ENCODE measurements at places on chromosomes 11 and 22. TPM values are rescaled to one million over a fixed set of nuclear protein-coding genes. Genes with fewer than 3 reads are reported as not detected.

Gene WBP2NL
- total RNA-seq = 1.3 TPM

Gene SPDYC
- total RNA-seq = not detected

Gene SLC5A1
- not detected for total RNA-seq

Gene HSPB2
- total RNA-seq = not detected

Gene ZNF74
- 13.2 TPM for total RNA-seq

Gene LBHD1
- total RNA-seq = 21.4 TPM

GRCh38 chr11:117064275-117064674 lies 34.0 kb downstream of the SIK3 start:
- H3K27me3 ChIP-seq = no peaks in the 10 kb centered on the region
- no peak overlapping the region for H3K4me3 ChIP-seq
- H3K36me3 ChIP-seq = peaks cover 2% of the 10 kb centered on the region
- no peak for DNase-seq
- peaks cover 49% of the 10 kb centered on the region for H3K4me1 ChIP-seq
- peak overlapping the region; percentile 36 for H3K27ac ChIP-seq

DNA sequence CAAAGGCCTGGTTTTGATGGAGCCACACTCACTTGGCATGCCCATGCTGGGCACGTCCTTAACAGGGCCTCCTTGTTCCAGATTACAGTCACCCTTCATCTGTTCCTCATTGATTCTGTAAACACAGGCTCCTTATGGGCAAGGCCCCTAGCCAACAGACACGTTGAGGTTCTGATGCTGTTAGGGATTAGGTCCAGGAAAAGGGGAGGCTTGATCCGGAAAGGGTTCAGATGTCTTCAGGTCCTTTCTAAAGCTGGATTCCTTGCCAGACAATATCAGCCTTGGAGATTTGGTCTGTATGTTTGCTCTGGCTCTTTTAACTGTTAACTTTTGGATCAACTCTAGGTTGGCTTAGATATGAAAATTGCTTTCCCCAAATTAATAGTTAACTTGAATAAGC lies 46.9 kb upstream of the PRSS23 start:
- H3K36me3 ChIP-seq = no peaks in the 10 kb centered on the region
- H3K27me3 ChIP-seq = peaks cover 6% of the 10 kb centered on the region
- no peak overlapping the region for H3K4me3 ChIP-seq
- H3K4me1 ChIP-seq = no peaks in the 10 kb centered on the region

DNA sequence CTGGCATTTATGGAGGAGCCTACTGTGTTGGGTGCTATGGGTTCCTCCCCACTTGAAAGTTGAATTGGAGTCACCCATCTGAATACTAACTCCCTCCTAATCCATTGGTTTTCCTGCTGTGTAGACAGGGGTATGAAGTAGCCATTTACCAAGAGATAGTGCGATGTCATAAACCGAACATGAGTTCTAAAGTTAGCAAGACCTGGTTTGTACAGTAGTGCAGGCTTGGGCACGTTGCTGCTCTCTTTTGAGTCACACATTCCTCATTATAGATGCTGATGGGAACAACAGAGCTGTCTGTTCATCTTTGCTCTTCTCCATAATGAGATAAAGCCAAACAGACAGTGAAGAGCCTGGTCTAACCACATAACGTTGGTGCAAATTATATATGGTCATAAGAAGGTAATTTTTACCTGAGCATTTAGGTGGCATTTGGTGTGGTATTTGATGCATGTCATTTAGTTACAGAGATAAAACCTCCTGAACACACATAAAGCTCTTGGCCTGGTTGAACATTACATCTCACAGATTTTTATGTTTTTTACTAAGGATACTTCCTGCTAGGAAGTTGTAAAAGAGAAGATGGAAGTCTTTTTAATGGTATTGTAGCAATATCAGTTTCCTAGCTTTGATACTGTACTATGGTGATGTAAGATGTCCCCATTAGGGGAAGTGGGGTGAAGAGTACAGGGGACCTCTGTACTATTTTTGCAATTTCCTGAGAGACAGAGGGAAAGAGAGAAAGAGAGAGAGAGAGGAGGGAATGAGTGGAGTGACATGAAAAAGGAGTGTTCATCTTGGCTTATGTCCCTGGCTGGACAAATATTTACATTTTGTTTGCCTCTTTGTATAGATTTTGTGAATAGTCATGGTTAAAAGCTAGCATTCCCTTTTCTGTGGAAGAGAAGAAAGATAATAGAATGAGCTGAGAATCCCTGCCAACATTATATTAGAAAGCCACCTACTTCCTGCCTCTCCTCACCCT lies 27.9 kb downstream of the GRAP2 start:
- no peak overlapping the region for H3K4me3 ChIP-seq
- no peak for DNase-seq
- no peaks in the 10 kb centered on the region for H3K27me3 ChIP-seq
- H3K36me3 ChIP-seq = peaks cover 33% of the 10 kb centered on the region

DNA sequence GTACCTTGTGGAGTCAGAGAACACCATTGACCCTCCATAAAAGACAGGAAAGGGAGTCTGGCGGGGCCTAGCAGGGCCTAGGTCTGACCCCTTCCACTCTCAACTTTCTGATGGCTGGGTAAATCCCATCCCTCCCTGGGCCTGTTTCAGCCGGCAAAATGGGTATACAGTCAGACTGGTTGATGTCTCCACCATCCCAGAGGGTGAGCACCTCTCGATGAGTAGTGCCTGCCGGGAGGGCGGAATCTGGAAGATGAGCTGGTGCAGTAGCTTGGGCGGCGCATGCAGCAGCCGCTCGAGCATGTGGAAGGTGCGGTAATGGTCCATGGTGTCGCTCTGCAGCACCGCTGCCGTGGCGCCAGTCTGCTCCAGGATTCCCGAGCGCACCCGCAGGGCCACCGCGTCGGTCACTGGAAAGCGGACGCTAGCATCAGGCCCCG lies 528 bp downstream of the FIBP start:
- peaks cover 57% of the 10 kb centered on the region for H3K36me3 ChIP-seq
- H3K27ac ChIP-seq = peak overlapping the region; percentile 92
- no peak for DNase-seq
- H3K27me3 ChIP-seq = no peaks in the 10 kb centered on the region
- peak overlapping the region; percentile 98 for H3K4me3 ChIP-seq

- H3K4me3 ChIP-seq = no peak overlapping the region
- peaks cover 19% of the 10 kb centered on the region for H3K36me3 ChIP-seq
- H3K27me3 ChIP-seq = no peaks in the 10 kb centered on the region
- no peaks in the 10 kb centered on the region for H3K4me1 ChIP-seq
- H3K27ac ChIP-seq = no peak overlapping the region
Measured at GRCh38 chr22:17896586-17896985, 122.3 kb upstream of the BID start.

- H3K27ac ChIP-seq = no peak overlapping the region
- no peak overlapping the region for H3K4me3 ChIP-seq
- no peak for DNase-seq
- H3K36me3 ChIP-seq = peaks cover 10% of the 10 kb centered on the region
- H3K27me3 ChIP-seq = no peaks in the 10 kb centered on the region
- no peaks in the 10 kb centered on the region for H3K4me1 ChIP-seq
Measured at GRCh38 chr11:35688023-35688422, 25.4 kb downstream of the TRIM44 start.

DNA sequence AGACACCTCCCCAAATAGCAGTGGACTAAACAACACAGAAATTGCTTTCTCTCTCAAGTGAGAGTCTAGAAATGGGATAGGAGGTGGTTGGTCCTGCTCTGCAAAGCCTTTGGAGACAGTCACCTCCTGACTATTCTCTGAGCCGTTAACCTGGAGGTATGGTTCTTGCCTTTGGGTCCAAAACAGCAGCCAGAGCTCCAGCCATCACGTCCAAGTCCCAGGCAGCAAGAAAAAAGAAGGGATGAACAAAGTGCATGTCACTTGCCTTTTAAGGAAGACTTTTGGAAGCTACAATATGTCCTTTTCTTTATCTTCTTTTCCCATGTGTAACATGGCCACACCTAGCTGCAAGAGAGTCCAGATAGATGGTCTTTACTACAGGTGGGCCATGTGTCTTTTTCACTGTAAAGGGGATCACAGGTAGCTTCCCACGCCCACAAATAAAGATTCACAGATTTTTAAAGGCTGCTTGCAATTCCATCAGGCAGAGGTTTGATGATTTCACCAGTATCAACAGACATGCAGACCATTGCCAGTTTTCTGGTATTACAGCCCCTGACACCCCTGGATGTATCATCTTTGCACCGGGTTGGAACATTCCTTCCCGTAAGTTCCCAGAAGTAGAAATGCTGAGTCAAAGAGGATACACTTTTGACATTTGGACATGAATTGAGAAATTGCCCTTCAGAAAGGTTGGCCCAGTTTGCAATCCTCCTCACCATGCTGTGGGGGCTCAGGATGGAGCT lies 66.0 kb downstream of the MYEOV start:
- no peaks in the 10 kb centered on the region for H3K36me3 ChIP-seq
- H3K27me3 ChIP-seq = peaks cover 2% of the 10 kb centered on the region
- DNase-seq = no peak
- no peak overlapping the region for H3K27ac ChIP-seq
- H3K4me3 ChIP-seq = no peak overlapping the region
- peaks cover 2% of the 10 kb centered on the region for H3K4me1 ChIP-seq

DNA sequence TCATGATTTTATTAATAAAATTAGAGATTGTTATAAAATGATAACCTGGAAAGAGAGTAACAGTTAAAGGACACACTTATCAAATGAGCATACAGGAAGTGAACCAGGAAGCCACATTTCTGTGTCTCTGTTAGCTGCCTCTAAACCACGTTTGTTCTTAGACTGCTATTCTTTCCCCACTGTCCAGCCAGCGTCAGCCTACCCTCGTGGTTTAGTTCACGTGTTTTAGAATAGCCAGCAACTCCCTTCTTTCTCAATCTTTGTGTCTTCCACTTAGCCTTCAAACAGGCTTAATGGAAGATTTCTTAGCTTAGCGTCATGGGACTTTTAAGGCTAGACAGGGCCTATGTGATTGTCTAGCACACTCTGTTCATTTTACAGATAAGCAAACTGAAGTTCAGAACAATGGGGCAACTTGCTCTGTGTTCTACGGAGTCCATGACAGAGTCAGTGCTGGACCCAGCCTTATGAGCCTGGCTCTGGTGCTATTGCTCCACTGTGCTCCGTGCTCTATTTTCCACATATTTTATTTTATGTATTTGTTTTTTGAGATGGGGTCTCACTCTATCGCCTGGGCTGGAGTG lies 27.2 kb downstream of the GRAMD1B start:
- H3K27me3 ChIP-seq = no peaks in the 10 kb centered on the region
- peak overlapping the region; percentile 79 for H3K4me3 ChIP-seq
- no peak for DNase-seq
- H3K4me1 ChIP-seq = peaks cover 62% of the 10 kb centered on the region

- H3K4me1 ChIP-seq = no peaks in the 10 kb centered on the region
- DNase-seq = no peak
- no peak overlapping the region for H3K27ac ChIP-seq
- H3K27me3 ChIP-seq = no peaks in the 10 kb centered on the region
- no peaks in the 10 kb centered on the region for H3K36me3 ChIP-seq
Measured at GRCh38 chr11:57213342-57214097, 23.5 kb downstream of the APLNR start.

DNA sequence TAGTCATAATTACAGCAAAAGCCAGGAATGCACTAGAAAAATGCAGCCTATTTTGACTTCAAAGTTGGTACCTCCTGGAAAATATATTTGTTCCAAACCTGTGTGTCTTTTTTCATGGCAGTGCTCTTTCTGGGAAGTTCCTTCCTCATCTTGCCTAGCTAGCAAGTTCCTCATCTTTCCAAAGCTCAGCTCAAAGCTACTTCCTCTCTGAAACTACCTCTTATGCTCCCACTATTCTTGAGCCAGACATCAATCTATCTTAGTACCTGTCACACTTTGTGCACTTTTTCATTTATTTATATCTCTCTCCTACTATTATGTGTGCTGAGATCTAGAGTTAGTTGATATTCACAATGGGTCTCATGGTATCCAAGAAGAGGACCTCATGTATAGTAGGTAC lies 191.6 kb upstream of the CCDC90B start:
- no peaks in the 10 kb centered on the region for H3K36me3 ChIP-seq
- H3K4me3 ChIP-seq = no peak overlapping the region
- no peak overlapping the region for H3K27ac ChIP-seq
- peaks cover 3% of the 10 kb centered on the region for H3K27me3 ChIP-seq
- no peaks in the 10 kb centered on the region for H3K4me1 ChIP-seq

- no peaks in the 10 kb centered on the region for H3K27me3 ChIP-seq
- no peak overlapping the region for H3K27ac ChIP-seq
- H3K4me1 ChIP-seq = no peaks in the 10 kb centered on the region
- H3K36me3 ChIP-seq = no peaks in the 10 kb centered on the region
- no peak for DNase-seq
Measured at GRCh38 chr11:41613326-41613725, 153.9 kb upstream of the LRRC4C start.

- no peak for DNase-seq
- H3K36me3 ChIP-seq = peaks cover 6% of the 10 kb centered on the region
- H3K27me3 ChIP-seq = no peaks in the 10 kb centered on the region
- H3K4me1 ChIP-seq = peaks cover 52% of the 10 kb centered on the region
Measured at GRCh38 chr11:72740060-72740424, 12.2 kb downstream of the ARAP1 start.

DNA sequence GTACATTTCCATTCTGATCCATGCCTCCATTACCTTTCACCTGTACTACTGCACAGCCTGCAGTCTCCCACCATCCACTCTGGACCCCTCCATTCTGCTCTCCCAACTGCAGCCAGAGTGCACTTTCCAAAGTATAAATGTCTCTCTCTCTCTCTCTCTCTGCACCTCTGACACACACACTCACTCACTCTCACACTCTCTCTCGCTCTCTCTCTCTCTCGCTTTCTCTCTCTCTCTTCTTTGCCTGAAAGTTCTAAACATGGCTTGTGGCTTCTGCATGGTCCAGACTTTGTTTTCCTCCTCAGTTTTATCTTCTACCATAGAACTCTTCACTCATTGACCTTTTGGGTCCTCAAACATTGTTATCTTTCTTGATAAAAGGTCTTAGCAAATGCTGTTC lies 76.6 kb downstream of the WNT11 start:
- H3K27ac ChIP-seq = no peak overlapping the region
- H3K4me3 ChIP-seq = no peak overlapping the region
- H3K27me3 ChIP-seq = no peaks in the 10 kb centered on the region
- H3K36me3 ChIP-seq = peaks cover 3% of the 10 kb centered on the region
- DNase-seq = no peak

DNA sequence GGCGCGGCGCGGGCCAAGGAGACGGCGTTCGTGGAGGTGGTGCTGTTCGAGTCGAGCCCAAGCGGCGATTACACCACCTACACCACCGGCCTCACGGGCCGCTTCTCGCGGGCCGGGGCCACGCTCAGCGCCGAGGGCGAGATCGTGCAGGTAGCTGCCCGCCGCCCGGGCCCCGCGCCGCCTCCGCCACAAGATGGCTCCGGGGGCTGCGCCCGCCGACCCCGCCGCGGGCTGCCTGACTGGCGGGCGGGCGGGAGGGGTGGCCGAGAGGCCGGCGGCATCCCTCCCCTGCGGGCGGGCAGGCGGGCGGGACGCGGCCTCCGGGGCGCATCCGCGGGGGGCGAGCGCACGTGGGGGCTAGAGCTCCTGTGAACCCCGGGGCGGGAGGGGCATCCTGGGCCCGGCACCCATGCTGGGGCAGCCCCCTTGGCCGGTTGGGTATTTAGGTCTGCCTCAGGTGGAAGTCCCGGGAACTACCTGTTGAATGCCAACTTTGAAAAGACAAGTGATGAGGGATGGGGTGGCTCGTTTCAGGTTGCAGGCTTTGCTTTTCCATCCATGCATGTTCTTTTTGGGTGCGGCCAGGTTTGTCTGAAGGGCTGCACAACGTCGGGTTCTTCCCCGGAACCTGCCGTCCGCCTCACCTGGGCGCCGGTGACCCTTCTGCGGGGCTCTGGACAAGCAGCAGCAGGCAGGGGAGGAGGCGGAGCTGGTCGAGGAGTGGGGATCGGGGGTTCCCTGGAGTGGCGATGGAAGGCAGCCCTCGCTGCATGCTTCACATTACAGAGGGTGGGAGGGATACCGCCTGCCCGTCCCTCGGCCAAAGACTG lies 760 bp downstream of the ZNRF3 start:
- peak overlapping the region; percentile 51 for H3K4me3 ChIP-seq
- no peak overlapping the region for H3K27ac ChIP-seq
- H3K27me3 ChIP-seq = peaks cover 68% of the 10 kb centered on the region
- H3K36me3 ChIP-seq = peaks cover 3% of the 10 kb centered on the region
